Left colon (tissue), 2 donors: ENCODE measurements at places on chromosomes 2 and 18.

DNA sequence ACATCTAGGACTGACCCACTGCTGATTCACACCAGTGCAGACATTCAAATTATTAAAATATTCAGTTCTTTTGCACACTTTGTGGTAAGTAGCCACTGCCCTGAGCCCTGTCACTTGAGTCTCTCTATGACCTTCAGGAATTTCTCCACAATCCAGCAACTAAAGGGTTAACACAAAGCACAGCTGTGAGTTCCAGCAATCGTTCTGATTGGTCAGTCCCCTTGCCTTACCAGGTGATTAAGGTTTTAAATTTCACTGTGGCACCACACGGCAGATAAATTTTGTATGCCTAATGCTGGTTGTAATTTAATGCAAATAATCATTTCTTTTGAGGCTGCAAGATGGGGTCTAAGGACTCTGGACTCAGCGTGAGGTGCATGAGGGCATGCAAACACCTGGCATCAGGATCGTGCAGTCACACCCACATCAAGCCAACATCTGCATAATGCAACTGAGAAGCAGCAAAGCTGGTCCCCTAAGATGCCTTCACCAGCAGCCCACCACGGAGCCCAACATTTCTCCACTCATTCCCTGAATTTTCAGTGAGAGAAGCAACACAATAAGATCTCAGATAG lies 36.6 kb downstream of the SLC14A1 start:
- DNase-seq, result no peak

GRCh38 chr2:10668402-10669012 lies 21.3 kb downstream of the NOL10 start:
- DNase-seq, result no peak

DNA sequence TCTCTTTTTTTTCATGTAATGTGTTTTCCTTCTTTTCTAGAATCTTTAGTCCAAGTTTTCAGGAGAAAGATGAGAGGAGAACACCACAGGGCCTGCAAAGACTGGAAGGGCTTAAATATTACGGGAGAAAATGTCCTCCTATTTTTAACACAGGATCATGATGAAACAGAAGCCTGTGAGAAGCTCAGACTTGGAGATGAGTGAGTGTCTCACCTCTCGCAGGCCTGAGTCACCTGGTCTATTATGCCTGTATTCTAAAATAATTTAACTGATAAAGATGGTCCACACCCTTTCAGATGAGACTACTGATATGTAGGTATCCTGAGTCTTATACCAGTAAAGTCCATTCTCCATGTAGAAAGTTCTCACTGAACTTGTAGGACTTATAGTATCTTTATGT lies 143.2 kb downstream of the EPHA4 start:
- DNase-seq, result no peak

DNA sequence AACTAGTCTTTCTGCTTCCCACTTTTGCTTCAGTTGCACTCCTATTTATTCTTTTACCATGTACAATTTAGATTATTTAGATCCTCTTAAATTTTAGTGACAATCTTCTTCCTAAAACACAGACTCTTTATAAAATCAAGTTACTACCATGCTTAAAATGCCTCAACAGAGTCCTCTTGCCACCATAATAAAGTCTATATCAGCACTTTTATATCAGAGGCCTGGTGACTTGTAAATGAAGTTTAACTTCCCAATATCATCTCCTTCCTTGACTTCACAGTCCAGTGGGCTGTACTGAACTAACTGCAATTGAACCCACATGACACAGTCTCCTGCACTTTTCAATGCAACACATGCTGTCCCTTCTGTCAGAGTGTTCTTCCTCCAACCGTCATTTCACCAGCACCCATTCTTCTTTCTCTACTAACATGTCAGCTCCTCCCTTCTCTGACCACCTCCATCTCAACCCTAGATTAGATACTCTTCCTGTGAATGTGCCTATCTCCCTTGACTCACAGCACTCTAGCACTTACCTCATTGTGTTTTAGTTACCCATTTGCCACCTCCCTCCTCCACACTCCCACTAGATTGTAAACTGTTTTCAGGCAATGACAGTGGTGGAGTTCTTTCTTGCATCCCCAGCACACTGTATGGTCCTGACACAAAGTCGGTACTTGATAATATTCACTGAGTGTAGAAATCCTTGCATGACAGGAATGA lies 414.9 kb downstream of the SATB2 start:
- DNase-seq, result no peak

GRCh38 chr2:219155054-219155644 lies 5.5 kb downstream of the NHEJ1 start:
- no peak for DNase-seq

GRCh38 chr2:208228476-208228875 lies 26.4 kb downstream of the IDH1 start:
- DNase-seq, result no peak

GRCh38 chr2:40434731-40435271 lies 17.1 kb downstream of the SLC8A1 start:
- DNase-seq, result no peak

DNA sequence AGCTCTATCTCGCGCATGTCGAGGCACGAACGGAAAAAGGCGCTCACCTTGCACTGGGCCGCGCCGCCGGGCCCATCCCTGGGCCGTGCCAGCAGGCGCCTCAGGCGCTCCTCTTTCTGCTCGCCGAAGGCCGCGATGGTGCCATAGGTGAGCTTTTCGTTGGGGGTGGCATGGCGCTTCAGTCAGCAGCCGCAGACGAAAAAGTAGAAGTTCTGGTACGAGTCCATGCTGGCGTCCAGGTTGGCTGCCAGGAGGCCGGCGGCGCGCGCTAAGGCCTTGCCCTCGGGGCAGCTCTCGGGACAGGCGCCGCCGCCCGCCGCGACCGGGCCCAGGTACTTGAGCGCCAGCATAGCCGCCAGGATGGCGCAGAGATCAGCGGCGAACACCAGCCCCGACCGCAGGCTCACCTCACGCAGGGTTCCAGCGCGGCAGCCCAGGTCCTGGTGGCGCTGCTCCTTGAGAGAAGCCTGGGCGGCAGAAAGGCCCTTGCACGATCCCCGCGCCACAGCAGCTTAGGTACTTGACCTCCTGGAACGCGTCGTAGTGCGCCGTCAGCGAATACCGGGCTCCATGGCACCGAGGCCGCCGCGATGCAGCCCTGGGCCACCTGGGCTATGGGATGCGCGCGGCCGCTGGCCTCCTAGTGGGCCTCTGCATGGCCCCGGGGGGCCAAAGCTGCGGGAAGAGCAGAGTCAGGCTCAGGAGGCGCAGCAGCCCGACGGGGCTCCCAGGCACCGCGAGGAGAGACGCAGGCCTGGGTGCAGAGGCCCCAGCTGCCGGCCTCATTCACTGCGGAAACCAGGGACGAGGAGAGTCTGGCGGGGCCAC lies 12.8 kb downstream of the ALPG start:
- DNase-seq, result no peak

DNA sequence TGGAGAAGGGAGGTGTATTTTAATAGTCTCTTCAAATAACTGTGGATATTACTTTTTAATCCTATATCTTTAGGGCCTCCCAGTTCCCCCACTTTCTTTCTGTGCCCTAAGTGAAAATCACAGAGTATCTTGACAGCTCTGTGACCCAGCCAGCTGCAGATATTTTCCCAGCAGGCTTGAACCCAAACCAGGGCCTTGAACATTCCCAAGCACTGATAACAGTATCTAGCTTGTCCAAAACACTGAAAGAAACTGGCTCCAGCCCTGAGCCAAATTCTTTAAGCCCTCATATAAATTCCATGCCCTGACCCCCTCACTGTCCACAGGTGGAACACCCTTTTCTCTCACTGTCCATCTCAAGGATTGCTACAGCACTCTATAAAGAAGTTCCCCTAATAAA lies 388.1 kb upstream of the CHAC2 start:
- DNase-seq, result no peak

GRCh38 chr18:7629416-7629815 lies 62.3 kb downstream of the PTPRM start:
- DNase-seq, result no peak

DNA sequence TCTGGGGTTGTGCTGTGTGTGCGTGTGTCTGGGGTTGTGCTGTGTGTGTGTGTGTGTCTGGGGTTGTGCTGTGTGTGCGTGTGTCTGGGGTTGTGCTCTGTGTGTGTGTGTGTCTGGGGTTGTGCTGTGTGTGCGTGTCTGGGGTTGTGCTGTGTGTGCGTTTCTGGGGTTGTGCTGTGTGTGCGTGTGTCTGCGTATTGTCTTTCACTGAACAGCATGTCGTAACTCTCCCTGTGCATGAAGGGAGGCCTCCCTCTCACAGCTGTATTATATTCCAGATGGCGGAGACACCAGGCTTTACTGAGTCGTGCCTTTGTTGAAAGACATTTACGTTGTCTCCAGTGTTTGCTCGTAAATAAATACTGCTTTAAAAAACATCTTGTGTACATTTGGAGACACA lies 5.9 kb downstream of the ACKR3 start:
- no peak for DNase-seq

DNA sequence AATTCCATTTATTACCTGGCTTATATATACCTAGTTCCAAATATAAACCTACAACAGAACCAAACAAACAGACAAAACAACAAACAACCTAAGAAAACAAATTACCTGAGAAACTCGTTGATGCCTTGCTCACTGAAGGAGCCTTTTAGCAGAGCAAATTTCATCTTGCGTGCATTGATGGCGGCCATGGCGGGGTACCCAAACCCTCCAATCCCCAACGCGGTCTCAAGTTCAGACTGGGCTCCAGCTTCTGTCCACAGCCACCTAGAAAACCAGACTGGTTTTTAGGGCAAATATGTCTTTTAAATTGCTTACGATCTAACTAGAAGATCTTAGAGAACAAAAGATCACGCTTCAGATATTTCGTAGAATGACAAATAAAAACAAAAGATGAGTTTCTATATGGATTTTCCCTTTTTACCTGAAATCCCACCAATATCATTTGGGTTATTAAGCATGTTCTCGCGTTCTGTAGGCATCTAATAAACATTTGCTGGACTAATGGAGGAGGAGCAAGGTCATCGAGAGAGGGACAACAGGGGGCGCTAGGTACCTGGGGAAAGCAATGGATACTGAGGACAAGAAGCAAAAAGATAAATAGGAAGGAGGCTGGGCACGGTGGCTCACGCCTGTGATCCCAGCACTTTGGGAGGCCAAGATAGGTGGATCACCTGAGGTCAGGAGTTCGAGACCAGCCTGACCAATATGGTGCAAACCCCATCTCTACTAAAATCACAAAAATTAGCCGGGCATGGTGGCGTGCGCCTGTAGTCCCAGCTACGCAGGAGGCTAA lies 25.2 kb downstream of the PDIA6 start:
- DNase-seq, result peak; percentile 64

DNA sequence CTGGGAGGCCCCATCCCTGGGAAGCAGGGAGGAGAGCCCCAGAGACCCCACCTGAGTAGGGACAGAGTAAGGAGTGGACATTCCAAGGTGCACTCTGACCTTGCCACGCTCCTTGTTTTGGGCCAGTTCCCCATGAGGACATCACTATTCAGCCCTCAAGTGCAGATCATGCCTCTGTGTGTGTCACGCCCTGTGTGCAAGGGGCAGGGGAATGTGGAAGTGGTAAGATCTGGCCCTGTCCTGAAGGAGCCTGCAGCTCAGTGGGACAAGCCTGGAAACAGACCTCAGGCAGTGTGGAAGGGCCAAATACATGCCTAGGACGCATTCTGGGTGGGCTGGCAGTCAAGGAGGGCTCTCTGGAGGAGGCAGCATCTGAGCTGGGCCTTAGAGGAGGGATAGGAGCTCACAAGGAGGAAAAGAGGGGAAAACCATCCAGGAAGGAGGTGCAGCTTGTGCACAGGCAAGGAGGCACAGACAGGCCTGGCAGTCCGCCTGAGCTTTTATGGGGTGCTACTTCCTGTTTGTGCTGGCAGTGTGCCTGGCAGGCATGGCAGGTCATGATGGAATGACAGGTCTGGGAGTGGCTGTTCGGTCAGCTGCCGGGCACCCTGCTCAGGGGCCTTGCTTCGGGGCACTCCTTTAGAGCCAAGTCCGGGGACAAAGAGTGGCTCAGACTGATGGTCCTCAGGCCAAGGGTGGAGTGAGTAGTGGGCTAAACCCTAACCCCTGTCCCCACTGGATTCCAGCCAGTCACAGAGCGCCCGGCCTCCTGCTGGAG lies 3.3 kb downstream of the KLHL30 start:
- peak; percentile 90 for DNase-seq

- DNase-seq, result no peak
These were observed 555.0 kb downstream of the ZEB2 start for GRCh38 chr2:143964891-143965290.

GRCh38 chr18:38957736-38958135 lies 1392.1 kb upstream of the CELF4 start:
- DNase-seq, result no peak

- no peak for DNase-seq
These were observed 947.2 kb upstream of the SLC39A10 start for GRCh38 chr2:194709840-194710239.

DNA sequence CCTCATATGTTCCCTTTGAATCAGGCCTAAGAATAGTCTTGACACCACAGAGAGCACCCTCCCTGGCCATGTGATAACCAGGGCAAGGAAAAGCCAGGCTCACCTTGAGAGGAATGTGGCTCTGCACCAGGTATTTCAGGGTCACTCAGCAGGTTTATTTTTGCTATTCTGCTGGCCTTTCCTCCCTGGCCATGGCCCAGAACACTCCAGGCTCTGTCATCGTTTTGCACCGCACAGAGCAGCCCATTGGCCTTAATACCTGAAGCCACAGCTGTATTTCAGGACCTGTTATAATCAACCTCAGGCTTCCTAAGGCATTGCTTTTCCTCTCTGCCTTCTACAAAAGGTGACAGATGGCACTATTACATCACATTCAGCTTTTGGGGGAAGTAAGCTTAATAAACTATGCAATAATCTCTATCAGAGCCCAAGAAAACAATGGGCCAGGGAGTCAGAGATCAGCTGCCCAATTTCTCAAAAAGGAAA lies 668.3 kb downstream of the IRS1 start:
- no peak for DNase-seq

- DNase-seq, result no peak
These were observed 212.5 kb downstream of the NBAS start for GRCh38 chr2:15348636-15349035.

- no peak for DNase-seq
These were observed 636.8 kb upstream of the LINC00305 start for GRCh38 chr18:64785686-64786085.

DNA sequence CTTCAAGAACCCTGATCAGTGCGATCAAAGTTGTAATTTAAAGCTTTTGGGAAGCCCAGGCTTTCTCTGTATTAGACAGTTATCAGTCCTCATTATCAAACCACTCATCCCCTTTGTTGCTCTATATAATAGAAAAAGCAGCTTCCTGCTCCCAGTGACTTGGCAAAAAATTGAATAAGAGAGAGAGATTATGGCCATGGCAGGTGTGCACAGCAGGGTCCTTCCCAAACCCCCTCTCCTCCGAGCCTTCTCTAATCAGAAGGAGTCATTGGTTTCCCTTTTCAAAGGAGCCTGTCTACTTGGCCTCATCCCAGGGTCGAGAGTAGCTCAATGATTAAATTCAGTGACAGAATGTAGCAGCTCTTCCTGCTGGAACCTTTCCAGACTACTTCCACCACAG lies 81.5 kb downstream of the SEMA4F start:
- DNase-seq, result no peak

GRCh38 chr2:226802573-226802972 lies 3.0 kb upstream of the IRS1 start:
- no peak for DNase-seq

- no peak for DNase-seq
These were observed 11.1 kb upstream of the PROC start for GRCh38 chr2:127407091-127407490.

GRCh38 chr2:8935982-8936381 lies 67.5 kb downstream of the MBOAT2 start:
- DNase-seq, result no peak
